Activated T-helper 1 cell treated with Interleukin-2 at 50 U/mL for 16 hours (primary cell): ENCODE measurements at places on chromosomes 4 and X.

- no peak for DNase-seq
Observed at GRCh38 chrX:13266641-13267345, 53.1 kb downstream of the ATXN3L start.

GRCh38 chr4:7371210-7371941 lies 63.4 kb downstream of the PSAPL1 start:
- DNase-seq = no peak

DNA sequence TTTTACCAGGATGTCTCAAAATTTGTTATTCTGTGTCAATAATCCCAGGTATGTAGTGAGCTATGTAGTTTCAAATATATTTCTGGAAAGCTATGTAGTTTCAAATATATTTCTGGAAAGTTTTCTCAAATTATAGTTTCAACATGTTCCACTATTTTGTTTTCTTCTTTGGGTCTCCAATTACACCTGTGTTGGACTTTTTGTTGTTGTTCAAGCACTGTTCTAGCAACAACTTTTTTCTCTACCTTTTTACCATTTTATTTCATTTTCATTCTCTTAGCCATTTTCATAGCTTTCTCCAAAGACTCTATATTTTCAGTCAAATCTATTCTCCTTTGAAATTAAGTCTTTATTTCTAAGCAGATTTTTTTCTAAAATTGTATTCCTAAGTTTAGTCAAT lies 88.4 kb downstream of the LCORL start:
- DNase-seq = no peak

- no peak for DNase-seq
Observed at GRCh38 chr4:33054656-33055196, 2334.6 kb downstream of the PCDH7 start.

DNA sequence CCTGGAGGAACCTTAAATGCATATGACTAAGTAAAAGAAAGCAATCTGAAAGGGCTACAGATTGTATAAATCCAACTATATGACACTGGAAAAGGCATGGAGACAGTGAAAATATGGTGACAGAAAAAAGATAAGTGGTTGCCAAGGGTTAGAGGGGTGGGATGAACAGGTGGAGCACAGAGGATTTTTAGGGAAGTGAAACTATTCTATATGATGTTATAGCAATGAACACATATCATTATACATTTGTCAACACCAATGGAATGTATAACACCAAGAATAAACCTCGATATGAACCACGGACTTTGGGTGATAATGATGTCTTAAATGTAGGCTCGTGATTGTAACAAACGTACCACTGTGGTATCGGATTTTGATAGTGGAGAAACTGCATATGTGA lies 40.7 kb downstream of the NPY5R start:
- DNase-seq = no peak

DNA sequence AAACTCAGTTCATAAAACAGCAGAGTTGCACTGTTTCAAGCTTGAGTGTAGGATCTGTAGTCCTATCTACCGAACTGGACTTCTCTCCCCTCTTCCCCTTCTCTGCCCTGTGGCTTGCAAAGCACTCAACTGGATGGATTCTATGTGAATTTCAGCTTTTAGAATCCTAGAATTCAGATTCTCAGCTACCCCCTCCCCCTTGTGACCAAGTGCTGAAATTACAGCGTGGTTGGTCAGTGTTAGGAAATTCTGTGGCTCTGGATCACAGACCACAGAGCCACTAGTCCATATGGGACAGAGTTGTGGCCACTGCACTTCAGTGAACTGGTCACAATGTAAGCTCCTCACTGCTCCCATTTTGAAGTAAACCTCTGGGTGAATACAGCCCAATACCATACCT lies 64.6 kb upstream of the TRPC5 start:
- DNase-seq = no peak

GRCh38 chr4:101334963-101335572 lies 12.3 kb downstream of the PPP3CA start:
- DNase-seq = no peak

- no peak for DNase-seq
Observed at GRCh38 chr4:109465069-109465468, 31.5 kb downstream of the SEC24B start.

DNA sequence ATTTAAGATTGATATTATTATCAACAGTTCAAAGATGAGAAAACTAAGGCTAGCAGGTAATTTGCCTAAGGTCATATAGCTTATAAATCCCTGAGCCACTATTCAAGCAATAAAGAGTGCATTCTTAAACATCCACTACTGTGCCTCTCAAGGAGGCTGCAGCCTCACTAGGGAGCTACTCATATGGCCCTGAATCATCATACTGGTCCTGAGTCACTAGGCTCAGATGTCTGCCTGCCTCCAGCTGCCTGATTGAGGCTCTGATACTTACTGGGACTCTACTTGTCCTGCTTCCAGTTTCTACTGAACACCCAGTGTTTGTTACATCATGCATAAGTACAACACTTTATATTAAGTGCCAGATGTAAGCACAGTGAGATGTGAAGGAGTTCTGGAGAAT lies 110.7 kb downstream of the AASDH start:
- no peak for DNase-seq

GRCh38 chr4:141356321-141356962 lies 135.7 kb downstream of the ZNF330 start:
- no peak for DNase-seq

DNA sequence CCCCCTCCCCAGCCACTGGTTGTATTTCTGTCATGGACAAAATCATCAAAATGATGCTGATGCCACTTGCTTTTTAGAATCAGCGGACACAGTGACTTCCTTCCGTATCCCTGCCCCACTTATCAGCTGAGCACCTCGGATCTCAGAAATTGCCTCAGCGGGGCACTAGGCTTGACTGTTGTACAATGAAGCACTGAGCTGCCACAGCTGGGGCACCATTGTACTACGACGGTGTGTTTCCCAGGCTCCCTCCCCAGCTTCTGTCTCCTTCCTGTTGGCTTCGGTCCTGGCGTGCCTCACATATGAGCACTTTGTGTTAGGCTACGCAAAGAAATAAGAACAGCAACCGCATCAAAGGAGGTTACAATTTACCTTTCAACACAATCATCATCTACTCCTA lies 82.4 kb downstream of the F11 start:
- DNase-seq = no peak

GRCh38 chr4:24655326-24655725 lies 71.0 kb upstream of the DHX15 start:
- no peak for DNase-seq

- DNase-seq = no peak
Observed at GRCh38 chr4:184165291-184165690, 52.4 kb downstream of the ENPP6 start.

- DNase-seq = no peak
Observed at GRCh38 chr4:137768881-137769280, 236.6 kb upstream of the PCDH18 start.

- no peak for DNase-seq
Observed at GRCh38 chrX:15529165-15529564, 28.6 kb downstream of the BMX start.

DNA sequence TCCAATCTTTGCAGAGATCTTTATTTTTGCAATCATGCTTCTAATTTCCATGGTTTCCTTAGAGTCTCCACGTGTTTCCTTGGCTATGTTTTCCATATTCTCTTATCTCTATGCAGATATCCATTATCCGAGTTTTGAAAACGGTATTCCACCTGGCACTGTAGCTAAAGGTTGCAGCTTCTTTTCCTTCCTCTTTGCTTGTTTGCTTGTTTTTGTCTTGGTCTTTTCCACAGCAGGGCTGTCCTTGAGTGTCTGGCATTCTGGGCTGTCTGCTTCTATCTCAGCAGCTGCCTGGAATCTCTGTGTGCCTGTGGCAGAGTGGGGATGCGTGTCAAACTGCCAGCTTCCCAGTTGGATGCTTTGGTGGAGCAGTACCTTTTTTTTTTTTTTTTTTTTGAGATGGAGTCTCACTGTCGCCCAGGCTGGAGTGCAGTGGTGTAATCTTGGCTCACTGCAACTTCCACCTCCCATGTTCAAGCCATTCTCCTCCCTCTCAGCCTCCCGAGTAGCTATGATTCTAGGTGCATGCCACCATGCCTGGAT lies 46.9 kb downstream of the WFS1 start:
- no peak for DNase-seq
